ENCODE measurements at places on chromosomes 4 and X.
A peak's percentile ranks its signal among the peaks of the same experiment; 100 is the strongest.

DNA sequence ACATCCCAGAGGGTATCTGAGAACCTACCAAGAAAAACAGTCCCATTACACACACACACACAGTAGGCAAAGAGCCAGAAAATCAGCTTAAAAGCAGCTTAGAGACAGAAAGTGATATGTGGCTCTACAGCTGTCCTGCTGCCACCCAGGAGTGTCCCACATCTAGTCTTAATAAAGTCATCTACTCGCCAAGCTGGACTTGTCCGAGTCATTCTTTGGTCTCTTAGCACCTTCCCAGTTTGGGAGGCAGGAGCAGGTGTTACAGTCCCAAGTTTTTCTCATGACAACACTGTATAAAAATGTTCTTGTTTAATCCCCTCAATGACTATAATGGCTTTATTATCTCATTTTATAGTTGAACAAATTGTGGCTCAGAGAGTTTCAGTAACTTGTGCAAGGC lies 252.5 kb upstream of the CASK start:
- no peak for DNase-seq

- no peak for DNase-seq
Observed at GRCh38 chr4:7770224-7771050, 169.2 kb downstream of the AFAP1 start.

DNA sequence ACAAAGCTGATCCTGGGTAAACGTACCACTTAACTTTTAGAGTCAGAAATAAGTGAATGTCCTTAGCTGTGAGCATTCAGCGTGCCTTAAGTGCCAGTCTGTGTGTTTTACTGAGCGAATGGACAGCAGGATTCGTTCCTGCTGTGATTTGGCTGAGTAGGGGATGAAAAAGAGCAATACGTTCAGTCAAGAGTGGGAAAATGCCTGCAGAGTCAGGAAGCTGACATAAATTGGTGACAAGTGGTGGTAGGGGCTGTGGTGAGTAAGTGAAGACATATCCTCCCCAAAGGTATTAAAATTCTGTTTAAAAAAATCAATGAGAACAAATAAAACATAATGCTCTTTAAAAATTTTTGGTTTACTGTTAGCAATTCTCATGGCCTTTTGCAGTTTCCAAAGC lies 56.6 kb upstream of the TNIP3 start:
- no peak for DNase-seq

DNA sequence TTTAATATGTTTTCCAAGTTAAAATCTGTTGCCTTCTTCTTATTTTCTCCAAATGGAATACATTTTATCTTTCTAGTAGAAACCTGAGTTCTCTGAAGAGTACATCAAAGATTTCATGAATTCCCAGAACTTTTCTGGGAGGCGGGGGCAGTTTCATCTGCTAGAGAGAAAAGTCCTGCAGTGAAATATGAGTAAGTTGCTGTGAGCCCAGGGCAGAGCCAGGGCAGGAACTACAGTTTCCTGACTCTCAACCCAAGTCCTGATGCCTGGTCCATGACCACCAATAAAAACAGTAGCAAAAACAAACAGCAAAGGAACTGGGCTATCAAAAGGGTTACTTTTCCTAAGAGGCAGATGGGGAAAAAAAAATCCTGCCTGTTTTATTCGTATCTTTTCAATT lies 239.4 kb upstream of the CTSO start:
- DNase-seq = no peak

- DNase-seq = no peak
Observed at GRCh38 chrX:150036181-150036580, 97.9 kb upstream of the EOLA2 start.

GRCh38 chr4:14345356-14345775 lies 656.9 kb upstream of the CPEB2 start:
- no peak for DNase-seq

- no peak for DNase-seq
Observed at GRCh38 chrX:109707720-109708119, 25.3 kb downstream of the ACSL4 start.

GRCh38 chrX:10833299-10834169 lies 213.1 kb upstream of the MID1 start:
- no peak for DNase-seq

- DNase-seq = no peak
Observed at GRCh38 chr4:24980740-24981139, 50.0 kb downstream of the LGI2 start.

- DNase-seq = no peak
Observed at GRCh38 chr4:19375136-19375804, 876.4 kb upstream of the SLIT2 start.

- DNase-seq = peak; percentile 71
Observed at GRCh38 chrX:130082244-130083106, 27.8 kb downstream of the ELF4 start.

DNA sequence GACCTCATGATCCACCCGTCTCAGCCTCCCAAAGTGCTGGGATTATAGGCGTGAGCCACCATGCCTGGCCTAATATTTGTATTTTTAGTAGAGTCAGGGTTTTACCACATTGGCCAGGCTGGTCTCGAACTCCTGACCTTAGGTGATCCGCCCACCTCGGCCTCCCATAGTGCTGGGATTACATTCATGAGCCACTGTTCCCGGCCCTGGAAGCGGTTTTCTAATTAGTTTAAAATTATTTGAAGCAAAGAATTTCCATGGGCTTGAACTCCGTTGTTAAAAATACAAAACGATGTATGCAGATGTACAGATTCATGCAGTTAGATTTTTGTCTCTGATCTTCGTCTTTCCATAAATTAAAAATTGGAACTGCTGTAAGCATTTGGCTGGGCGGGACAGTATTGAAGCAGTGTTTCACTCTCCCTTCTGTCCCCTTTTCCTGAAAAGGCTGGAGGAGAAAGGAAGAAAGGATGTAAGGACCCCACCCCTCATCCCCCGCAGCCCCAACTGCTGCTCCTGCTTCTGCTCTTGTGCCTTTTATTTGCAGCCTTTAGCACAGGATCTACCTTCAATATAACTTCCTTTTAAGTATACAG lies 12.0 kb downstream of the TRAPPC11 start:
- no peak for DNase-seq

GRCh38 chrX:123962794-123963373 lies 1.4 kb downstream of the STAG2 start:
- DNase-seq = peak; percentile 84

DNA sequence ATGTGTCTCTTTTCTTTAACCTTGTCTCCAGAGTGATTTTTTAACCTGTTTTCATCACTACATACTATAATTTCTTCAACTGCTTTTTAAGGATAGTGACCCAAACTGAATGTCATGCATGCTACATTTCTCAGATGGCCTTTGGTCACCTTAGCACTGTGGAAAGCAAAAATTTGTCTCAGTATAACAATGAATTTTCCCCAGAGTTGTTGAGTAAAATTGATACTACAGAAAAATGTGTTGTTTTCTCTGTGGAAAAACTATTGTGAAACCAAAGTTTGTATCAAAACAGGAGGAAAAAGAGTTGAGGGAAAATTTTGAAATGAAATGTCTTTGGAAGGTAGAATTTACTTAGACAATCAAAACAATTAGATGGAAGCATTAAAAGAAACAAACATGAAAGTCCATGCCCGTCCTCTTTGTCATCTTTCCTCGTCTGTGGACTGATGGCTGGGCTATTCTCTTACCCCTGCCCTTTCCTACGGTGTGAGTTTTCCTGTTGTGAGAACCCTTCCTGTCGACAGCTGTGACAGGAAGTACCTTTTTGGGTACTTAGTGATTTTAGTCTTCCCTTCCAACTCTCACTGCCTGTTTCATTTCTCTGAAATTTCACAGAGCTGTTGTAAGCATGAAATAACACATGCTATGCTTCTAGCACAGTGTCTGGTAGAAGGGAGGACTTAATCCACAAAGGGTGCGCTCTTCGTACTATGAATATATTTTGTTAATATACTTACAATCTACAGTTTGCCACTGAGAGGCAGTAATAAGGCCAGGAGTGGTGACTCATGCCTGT lies 50.8 kb downstream of the LRP2BP start:
- no peak for DNase-seq

DNA sequence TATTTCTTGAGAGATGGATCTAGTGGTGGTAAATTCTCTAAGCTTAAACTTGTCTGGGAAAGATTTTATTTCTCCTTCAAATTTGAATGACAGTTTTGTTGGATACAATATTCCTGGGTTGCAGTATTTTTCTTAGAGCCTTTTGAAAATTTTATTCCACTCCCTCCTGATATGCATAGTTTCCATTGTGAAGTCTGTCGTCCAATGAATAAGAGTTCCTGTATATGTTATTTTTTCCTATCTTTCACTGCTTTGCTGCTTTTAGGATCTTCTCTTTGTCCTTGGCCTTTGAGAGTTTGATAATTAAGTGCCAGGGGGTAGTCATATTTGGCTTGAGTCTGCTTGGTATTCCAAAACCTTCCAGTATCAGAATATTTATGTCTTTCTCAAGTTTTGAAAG lies 1156.4 kb upstream of the AGA start:
- DNase-seq = no peak
